ENCODE measurements at places on chromosomes 7 and 10.

DNA sequence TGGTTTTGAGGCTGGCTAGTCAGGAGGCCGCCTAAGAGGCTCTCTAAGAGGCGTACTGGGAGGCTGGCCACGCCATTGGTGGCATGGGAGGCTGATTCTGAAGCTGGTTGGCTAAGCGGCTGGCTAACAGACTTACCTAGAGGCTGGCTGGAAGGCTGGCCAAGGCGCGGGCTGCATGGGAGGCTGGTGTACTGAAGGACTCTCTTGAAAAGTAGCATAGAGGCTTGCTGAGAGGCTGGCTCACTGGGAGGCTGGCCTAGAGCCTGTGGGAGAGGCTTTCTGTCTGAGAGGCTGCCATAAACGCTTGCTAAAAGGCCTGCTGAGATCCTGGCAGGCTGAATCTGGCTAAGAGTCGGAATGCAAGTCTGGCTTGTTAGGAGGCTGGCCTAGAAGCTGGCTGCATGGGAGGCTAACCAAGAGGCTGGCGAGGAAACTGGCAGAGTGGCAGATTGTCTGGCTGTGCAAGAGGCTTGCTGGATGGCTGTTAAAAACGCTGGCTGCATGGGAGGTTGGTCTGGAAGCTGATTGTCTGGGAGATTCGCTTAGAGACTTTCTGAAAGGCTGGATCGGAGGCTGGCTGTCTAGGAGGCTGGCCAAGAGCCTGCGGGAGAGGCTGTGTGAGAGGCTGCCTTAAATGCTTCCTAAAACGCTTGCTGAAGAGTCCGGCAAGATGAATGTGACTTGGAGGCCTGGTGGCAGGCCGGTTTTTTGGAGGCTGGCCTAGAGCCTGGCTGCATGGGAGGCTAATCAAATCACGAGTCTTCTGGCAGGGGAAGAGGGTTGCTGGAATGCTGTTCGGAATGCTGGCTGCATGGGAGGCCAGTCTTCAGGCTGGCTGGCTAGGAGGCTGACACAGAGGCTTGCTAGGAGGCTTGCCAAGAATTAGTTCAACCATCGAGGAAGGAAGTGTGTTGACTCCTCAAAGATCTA is 134.2 kb downstream of the OR13A1 start:
- no peak for DNase-seq

DNA sequence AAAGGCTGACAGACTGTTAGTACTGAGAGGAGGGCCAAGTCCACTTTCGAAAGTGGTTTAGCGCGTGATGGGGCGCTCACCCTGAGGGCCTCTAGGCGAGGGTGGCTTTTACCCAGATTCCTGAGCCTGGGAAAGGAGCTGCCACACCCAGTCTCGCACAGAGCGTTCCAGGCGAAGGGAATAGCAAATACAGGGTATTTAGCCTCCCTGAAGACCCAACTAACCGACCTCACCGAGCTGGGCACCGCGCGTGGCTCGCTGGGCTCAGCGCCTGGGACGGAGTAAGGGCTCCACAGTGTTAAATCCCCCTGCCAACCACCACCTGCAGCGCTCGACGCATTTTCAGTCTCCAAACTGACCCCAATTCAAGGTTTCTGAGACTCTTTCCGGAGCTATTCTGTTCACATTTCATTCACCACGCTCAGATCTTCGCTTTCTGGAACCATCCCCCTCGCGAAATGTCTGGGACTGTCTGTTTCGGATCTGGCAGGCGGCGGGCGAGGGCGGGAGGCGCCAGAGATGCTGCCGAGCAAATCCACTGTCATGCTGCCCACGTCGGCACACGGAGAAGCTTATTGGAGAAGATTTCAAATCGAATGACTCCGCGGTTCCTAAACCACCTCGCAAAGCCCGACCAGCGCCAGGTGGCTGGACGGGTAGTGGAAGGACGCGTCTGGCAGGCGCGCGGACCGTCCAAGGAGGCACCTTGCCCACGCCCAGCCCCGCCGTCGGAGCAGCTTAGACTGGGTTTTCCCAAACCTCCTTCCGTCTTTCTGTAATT is 1.4 kb upstream of the OSBPL3 start:
- peak; percentile 51 for DNase-seq

- DNase-seq, result no peak
Measured at GRCh38 chr7:131222171-131222570, 105.5 kb upstream of the MKLN1 start.

DNA sequence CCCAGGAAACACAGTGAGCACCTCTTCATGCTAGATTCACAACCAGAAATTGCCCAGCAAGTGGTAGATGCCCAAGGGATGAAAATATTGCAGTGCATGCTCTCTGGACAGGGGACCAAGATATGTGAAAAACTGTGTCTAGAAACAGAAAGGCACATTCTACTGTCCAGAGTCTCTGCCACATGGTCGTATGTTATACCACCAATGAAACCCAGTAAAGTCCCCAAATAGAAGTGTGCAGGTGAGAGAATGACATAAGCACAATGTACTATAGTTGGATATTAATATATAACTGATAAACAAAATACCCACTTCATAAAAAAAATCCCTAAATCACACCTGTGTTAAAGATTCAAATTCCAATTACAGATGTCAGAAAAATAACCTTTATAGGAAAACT is 43.8 kb downstream of the RASGEF1A start:
- no peak for DNase-seq

DNA sequence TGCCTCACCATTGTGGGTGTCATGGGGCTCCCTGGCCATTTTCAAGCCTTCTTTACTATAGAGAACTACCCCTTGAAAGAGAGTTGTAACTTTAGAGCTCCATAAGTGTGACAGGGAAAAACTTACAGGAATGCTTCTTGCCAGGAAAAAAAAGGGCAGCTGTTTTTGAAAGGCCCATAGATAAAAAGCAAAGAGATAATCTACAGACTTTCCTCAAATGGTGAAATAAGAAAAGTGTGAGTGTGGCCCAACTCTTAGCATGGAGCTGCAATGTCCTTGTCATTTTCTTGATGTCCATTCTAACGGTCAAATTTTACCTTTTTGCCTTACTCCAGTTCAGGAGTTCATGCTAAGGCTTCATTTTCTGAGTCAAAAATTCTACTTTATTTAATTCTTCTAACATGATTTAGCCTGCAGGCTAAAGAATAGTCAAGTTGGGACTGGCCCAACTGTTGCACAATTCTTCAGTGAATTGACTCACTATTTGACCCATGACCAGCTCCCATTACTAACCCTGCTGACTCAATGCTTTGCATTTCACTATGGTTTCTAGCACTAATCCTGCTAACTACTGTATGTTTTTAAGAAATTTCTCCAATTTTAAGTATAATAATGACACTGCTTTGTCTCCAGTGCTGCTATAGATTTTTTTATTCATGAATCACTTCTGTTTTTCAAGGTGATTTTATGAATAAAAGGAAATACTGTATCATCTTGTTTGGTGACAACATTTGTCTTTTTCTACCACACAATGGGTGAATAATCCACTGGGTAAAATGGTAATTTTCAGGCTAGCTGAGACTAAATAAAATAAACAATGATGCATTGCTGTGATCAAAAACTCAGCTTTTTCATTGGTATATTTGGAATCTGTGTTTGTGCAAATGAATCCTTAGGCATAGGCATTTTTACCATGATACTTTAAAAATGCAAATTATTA is 41.4 kb upstream of the SGCE start:
- DNase-seq, result no peak

GRCh38 chr7:135147341-135147898 is 452 bp upstream of the TMEM140 start:
- no peak for DNase-seq

DNA sequence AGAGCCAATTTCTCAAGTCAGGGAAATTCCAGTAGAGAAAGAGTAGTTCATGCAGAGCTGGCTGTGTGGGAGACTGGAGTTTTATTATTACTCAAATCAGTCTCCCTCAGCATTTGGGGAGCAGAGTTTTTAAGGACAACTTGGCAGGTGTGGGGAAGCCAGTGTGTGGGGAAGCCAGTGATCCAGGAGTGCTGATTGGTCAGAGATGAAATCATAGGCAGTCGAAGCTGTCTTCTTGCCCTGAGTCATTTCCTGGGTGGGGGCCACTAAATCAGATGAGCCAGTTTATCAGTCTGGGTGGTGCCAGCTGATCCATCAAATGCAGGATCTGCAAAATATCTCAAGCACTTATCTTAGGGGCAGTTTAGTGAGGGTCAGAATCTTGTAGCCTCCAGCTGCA is 194.6 kb upstream of the NRG3 start:
- no peak for DNase-seq

DNA sequence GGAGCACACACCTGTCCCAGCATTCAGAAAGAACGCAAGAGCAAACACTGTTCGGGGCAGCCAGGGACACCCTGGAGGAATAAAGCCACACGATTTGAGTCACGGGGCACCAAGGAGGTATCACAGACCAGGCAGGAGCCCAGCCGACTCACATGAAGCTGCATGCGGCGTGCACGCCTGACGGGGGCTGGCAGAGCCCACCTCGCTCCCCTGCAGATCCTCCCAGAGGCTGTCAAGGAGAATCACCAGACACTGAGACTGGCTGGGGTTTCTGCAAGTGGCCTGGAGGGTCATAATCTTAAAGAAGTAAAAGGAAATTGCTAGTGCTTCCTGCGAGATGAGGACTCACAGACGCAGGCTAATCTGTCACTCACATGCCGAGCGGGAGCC is 61.6 kb downstream of the TCERG1L start:
- DNase-seq, result no peak

DNA sequence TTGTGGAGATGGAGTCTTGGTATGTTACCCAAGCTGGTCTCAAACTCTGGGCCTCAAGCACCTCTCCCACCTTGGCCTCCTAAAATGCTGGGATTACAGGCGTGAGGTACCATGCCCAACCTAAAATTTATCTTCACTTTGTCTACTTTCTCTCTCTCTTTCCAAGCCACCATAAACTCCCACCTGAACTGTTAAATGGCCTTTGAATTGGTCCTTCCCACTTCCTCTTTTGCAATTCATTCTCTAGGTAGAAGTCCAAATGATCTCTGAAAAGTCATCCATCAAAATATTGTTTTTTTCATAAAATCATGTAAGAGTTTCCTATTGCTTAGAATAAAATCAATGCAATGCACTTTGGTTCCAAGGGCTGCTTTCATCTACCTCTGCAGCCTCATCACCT is 90.1 kb upstream of the CELF2 start:
- DNase-seq, result no peak

GRCh38 chr7:112080441-112080840 is 125.8 kb downstream of the DOCK4 start:
- no peak for DNase-seq

DNA sequence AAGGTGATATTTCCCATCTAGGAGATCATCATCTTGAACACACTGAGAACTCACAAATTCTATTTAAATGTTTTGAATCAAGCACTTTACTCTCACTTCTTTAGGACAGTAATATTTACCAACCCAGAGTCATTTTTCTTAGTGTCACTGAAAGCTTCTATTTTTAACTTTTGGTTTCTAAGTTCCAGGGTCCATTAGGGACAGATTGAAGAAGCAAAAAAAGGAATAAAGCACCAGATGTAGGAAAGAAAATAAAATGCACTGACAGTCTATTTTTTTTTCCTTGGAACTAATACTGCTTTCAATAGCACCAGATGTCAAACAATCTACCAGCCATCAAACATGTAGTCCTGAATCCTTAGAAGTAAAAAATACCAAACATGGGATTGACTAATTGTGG is 526.7 kb upstream of the LRRN3 start:
- DNase-seq, result no peak

- no peak for DNase-seq
Measured at GRCh38 chr10:119724593-119725516, 995 bp upstream of the INPP5F start.

DNA sequence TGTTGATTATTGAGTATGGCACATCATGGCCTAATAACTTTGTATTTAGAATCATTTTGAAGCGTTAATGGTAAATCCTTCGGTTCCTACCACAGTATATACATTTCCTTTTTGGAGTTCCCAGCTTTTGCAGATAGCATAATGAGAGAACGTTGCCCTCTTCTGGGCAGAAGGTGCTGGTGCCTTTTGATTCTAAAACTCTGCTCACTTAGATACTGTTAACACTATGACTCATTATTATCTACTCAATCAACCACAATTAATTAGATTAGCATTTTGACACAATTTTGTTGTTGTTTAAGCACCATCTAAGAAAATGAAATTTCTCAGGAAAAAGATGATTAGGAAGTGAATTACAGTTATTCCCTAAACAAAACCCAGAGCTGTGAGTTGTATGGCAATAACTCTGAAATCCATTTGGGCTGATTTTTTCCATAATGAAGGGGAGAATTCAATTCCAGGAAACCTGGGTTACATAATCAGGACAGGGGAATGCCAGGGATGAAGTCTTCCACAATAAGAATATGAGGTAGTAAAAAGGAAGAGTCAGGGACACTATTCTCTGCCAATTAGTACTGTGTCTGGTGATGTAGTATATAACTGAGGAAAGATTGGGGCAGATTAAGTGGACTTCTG is 11.5 kb upstream of the DLD start:
- DNase-seq, result peak; percentile 78

GRCh38 chr7:82244947-82245517 is 198.5 kb downstream of the CACNA2D1 start:
- no peak for DNase-seq

GRCh38 chr10:35520996-35521395 is 84.1 kb upstream of the GJD4 start:
- DNase-seq, result no peak

- no peak for DNase-seq
Measured at GRCh38 chr10:86367152-86367951, 757 bp upstream of the GRID1 start.

DNA sequence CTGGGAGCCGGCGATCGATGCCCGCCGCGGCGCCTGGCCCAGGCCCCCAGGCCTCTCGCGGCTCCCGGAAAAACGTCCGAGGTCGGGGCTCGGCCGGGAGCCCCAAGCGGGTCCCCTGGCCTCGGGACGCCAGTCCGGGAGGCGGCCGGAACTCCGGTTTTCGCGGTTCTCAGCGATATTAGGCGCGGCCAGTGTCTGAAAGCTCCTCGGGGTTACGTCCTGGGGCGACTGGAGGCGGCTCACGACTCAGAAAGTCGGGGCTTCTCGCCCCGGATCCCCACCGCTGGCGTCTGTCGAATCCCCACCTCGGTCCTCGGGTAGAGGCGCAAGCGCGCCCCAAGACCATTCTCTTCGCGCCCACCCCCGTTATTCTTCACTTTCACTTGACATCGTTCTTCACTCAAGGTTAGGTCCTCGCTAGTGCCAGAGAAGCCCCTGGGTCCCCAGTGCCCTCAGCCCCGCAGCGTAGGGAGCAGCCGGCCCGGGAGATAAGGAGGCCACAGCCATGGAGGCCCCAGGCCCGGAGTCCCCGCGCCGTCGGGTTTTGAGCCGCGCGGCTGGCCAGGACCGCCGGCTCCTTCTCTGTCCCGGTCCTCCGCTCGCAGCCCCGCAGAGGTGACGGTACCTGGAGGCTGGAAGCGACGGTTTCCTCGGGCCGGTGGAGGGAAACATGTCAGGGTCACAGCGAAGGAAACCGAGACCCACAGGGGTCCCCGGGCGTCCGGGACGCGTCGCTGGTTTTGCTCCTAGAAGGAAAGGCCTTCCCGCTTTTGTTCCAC is 35.2 kb upstream of the EBLN1 start:
- DNase-seq, result peak; percentile 19

GRCh38 chr10:48343921-48344598 is 37.6 kb downstream of the MAPK8 start:
- DNase-seq, result no peak

- no peak for DNase-seq
Measured at GRCh38 chr7:122864016-122864415, 22.2 kb downstream of the CADPS2 start.

Data from NCI-H1092 treated with DMSO at 0.1 percent for 48 hours (cell line).